Tibial nerve (tissue), 4 donors: ENCODE measurements at places on chromosomes 5 and 9.

GRCh38 chr9:95783426-95783975 is 92.0 kb upstream of the ERCC6L2 start:
- DNase-seq, result no peak

DNA sequence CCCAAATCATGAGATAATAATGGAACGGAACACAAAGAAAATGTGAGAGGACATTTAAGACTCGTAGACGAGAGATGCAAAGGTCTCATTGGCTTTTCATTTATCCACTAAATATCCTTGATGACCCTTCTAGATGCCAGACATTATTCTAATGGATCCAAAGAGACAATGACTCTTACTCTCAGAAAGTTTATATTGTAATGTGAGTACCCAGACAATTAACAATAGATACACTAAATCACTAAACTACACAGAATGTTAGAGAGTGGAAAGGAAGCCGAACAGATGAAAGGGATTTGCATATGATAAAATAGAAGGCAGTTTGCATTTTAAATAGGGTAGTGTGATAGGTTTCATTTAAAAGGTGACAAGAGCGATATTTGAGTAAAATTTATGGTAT is 973.3 kb downstream of the TAF11L14 start:
- no peak for DNase-seq

GRCh38 chr5:75034137-75034739 is 18.1 kb downstream of the GCNT4 start:
- DNase-seq, result no peak

DNA sequence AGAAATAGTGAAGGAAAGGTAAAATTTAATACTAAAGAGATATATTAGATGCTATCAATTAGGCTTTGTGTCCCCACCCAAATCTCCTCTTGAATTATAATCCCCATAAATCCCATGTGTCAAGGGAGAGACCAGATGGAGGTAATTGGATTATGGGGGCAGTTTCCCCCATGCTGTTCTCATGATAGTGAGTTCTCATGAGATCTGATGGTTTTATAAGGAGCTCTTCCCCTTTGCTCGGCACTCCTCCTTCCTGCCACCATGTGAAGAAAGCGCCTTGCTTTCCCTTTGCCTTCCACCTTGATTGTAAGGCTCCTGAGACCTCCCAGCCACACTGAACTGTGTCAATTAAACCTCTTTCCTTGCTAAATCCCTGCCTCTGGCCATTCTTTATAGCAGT is 697.0 kb upstream of the RGMB start:
- DNase-seq, result no peak

DNA sequence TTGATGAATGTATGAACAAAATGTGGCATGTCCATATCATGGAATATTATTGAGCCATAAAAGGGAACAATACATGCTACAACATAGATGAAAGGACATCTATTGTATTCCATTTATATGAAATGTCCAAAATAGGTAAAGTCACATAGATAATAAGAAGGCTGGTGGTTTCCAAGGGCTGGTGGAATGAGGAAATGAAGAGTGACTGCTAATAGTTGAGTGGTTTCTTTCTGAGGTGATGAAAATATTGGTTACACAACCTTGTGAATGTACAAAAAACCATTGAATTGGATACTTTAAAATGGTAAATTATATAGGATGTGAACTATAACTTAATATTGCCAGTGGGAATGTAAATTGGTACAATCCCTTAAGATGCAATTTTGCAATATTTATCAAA is 5.2 kb downstream of the ARSB start:
- no peak for DNase-seq

DNA sequence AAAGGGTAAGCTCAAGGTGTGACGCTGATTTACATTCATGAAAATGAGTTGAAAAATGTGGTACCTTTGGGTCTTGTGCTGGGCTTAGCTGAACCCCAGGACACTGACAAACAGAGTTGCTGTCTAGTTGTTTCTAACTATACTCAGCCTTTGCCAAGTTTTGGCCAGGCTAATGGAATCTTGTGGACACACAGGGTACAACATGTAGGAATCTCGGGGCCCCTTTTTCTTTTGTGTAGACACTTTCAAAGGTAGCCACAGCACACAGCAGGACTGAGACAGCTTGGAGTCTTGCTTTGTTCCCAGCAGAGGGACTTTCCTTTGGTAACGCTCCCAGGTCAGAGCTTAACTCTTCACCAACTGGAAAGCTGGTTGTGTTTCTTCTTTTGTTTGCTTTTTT is 7.8 kb downstream of the LIX1 start:
- no peak for DNase-seq

- no peak for DNase-seq
Observed at GRCh38 chr5:132471151-132471907, 19.2 kb downstream of the IRF1 start.

DNA sequence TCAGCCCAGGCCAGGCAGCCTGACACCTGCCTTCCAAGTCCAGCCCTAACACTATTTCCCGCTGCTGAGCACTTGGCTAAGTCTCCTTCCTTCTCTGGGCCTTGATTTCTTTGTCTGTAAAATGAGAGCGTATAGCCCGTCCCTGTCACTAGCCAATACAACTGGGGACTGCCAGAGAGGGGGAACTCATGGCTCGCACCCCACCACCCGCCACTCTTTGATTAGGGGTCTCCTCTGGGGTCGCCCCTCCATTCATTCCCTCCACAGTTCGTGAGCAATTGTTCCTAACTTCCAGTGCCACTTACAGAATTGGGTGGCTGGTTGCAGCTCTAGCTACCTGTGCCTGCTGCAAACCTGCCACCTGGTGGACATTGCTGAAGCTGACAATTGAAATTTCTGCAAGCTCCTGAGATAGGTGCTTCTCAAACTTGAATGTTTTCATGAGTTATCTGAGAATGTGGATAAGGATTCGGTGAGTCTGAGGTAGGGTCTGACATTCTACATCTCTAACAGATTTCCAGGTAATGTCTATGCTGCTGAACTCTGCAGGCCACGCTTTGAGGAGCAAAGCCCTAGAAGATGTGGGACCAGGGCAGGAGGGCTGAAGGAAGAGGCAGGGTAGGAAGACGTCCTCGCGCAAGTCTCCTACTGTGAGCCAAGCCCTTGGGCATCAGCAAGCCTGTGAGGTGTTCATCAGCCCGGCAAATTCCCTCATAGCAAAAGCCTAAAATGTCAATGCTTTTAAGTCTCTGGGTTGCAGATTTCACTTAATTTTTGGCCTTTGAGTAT is 13.3 kb upstream of the RECK start:
- peak; percentile 35 for DNase-seq

- peak; percentile 31 for DNase-seq
Observed at GRCh38 chr9:136847088-136847825, 2.0 kb upstream of the PHPT1 start.

DNA sequence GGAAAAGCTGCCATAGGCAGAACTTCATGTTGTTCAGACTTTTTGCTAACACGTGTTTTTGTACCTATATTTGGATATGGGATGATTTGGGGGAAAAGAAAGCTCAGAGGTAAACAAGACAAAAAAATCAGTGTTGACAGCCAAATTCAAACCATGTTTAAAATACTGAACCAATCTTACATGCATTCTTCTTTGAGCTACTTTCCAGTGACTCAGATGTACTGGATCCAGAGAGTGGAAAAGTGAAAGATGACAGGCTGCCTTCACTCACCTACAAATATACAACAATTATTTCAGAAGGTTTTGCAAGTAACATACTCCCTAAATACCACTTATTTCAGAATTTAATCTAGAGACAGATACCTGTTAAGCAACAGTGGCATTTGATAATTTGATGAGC is 165.7 kb downstream of the MPDZ start:
- DNase-seq, result no peak

DNA sequence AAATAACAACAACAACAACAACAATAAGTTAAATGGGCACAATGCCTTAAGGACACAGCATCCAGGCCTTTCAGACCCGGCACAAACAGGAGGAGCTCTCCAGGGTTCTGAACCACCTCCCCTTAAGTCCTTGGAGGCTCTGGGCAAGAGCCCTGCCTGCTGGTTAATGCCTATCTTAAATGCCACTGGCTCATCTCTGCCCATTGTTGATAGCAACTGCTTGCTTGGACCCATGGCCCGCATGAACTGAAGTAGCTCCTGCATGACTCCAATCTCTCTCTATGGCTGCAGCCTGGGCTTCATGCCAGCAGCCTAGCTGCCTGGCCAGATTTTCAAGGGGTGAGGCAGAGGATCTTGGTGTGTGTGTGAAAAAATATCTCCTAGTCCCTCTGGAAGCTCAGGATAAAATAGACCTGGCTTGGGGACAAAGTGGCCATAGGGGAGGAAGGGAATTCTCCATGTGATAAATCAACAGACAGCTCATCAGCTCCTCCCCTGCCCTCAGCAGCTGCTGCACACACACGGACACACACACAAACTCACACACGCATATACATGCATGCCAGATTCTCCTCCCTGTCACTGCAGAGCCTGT is 27.4 kb downstream of the FAM219A start:
- DNase-seq, result peak; percentile 26

GRCh38 chr5:114953565-114953964 is 216.1 kb downstream of the TRIM36 start:
- DNase-seq, result no peak

GRCh38 chr9:19102181-19102630 is 498 bp downstream of the HAUS6 start:
- no peak for DNase-seq

- DNase-seq, result no peak
Observed at GRCh38 chr9:101458963-101459631, 23.5 kb upstream of the ALDOB start.

GRCh38 chr5:179307931-179308471 is 37.3 kb downstream of the ADAMTS2 start:
- no peak for DNase-seq

DNA sequence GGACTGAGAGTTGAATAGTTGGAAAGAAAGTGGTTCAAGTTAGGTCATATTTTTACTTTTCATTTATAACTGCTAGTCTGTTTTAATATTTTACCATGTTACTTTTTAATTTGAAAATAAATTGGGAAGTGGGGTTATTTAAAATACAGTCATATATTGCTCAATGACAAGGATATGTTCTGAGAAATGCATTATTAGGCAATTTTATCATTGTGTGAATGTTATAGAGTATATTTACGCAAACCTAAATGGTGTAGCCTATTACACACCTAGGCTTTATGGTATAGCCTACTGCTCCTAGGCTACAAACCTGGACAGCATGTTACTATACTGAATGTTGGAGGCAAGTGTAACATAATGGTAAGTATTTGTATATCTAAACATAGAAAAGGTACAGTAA is 5.2 kb downstream of the CCDC152 start:
- no peak for DNase-seq

DNA sequence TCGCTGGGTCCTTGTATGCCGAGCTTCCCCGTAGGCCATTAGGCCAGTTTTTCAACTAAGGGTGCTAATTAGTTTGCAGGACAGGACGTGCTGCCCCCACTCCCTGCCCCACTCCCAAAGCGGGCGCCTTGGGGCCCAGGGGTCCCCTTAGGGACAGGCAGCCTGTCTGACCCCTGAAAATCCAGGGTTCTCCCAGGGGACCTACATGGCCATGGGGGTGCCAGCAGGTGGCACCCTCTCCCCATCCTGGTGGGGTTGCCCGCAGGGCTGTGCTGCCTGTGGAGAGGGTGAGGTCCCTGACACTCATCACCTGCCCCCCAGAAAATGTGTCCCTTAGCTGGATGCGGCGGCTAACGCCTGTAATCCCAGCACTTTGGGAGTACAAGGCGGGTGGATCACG is 8.5 kb upstream of the CCDC187 start:
- no peak for DNase-seq

GRCh38 chr5:148060309-148060708 is 3.5 kb upstream of the SPINK5 start:
- no peak for DNase-seq

GRCh38 chr5:171115519-171115918 is 193.5 kb upstream of the TLX3 start:
- no peak for DNase-seq

DNA sequence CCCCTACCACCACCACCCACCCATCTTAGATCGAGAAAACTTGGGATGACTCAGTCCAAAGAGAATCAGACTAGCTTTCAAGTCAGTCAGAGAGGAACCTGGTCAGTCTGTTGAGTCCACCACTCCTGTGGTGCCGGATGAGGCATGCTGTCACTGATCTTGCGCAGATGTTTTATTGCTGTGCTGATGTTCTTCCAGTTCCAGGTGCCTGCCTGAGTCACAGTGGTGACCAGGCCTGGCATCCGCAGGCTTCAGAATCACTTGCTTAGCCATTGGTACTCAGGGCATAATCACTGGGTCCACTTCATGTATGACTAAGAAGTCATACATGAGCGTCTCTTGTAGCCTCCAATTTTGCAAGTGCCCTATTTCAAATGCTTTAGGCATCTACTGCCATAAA is 114.1 kb downstream of the MUSK start:
- no peak for DNase-seq

DNA sequence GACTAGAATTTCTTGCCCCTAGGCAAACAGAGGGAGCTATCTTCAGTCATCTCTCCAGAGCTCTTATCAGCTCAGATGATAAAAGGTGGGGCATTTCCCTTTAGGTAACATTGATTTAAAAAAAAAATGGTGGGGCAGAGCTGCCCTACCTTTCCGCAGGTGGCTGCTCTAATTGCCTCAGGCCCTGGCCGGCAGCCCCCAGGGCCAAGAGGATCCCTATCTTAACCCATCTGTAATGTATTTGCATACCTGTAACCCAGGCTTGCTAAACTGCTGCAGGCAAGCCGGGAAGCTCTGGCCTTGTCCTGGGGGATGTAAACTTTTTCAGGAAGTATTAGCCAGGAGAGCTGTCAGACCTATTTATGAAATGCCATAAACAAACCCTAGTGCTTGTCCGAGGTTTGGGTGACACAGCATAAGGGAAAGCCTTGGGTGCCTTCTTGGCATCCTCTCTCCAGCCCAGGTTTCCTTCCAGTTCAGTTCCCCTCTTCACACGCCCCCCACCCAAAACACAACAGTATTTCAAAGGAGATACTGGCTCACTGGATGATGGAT is 20.9 kb upstream of the ZSWIM6 start:
- no peak for DNase-seq

DNA sequence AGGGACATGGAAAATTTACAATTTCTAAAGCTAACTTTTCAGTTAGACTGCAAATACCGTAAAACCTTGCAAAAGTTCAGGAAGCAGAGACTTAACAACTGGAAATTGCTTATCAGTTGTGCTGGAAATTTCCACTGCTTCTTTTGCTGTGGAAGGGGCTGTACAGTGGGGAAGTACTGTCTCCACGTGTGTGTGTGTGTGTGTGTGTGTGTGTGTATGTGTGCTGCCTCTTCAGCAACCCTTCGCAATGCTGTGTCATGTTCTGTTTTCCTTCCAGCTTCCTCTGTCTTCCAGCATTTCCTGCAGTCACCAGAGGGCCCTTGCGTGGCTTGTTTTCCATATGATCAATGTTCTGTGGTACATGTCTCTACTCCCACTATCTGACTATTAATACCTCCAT is 87.5 kb upstream of the RANBP3L start:
- no peak for DNase-seq

GRCh38 chr9:78777747-78778146 is 480.8 kb downstream of the PSAT1 start:
- DNase-seq, result no peak
